ENCODE measurements at places on chromosomes 3 and 15.

DNA sequence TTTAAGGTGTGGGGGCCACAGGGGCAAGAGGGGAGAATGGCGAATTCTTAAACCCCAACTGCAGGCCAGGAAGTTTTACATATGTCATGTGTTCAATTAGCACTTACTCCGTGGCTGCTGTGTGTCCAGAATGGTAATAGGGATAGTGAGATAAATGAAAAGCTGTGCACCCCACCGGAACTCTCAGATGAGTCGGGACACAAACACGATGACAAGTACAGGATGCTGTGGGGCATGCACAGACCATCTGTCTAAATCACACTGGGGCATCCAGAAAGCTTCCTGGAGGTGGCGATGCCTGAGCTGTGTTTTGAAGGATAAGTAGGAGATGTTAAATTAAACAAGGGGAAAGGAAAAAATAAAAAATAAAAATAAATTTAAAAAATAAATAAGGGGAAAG is 18.3 kb upstream of the TMEM158 start:
- DNase-seq, result no peak

DNA sequence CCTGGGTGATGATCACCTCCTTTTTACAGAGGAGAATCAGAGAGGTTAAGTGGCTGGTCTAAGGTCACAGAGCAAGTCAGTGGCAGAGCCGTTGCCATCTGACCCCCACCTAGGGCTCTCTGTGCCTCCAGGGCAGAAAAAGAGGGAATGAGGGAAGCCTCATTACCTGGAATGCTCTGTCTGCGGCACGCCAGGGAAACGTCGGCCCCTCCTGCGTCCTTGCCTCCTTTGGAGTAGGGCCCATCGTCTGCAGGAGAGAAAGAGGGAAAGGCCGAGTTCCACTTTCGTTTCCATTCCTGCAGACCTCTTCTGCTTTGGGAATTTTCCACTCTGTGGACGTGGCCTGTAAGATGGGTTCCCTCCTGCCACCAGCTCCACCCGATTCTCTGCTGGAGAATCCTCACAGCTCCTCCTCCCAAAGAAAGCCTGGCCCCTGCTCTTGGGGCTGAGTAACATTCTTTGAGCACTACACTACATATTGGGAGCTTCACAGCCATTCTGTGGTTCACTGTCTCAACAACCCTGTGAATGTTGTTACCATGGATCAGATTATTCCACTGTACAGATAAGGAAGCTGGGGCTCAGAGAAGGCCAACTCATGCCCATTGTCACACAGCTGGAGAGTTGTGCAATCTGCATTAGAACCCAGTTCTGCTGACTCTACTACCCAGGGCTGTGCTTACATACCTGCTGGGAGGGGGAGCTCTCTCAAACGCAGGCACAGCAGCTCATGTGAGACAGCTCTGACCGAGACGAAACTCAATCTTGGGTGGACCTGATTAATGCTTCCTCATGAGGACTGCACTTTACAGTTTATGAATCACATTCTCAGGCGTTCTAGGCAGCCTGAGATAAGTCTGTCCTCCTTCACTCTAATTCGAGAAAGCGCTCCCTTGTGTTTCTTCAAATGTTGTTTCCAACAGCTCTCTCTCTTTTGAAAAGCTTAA is 14.2 kb downstream of the GRIP2 start:
- DNase-seq, result no peak

DNA sequence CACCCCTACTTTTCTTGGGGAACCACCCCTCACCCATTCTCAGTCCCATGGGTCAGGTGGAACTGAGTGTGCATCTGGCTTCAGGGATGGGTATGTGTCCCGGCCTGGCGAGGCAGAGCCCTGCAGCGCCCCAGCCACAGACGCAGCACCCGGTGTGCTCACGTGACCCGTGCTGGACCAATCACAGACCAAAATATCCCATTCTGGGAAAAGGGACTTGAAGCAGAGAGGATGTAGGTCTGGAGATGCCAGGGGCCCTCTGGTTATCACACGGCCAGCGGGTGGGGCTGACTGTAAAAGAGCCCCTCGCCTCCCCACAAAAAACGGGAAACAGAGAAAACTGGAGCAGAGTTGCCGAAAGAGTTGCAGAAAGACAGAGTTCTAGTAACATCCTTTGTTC is 138.0 kb upstream of the RAD18 start:
- no peak for DNase-seq

DNA sequence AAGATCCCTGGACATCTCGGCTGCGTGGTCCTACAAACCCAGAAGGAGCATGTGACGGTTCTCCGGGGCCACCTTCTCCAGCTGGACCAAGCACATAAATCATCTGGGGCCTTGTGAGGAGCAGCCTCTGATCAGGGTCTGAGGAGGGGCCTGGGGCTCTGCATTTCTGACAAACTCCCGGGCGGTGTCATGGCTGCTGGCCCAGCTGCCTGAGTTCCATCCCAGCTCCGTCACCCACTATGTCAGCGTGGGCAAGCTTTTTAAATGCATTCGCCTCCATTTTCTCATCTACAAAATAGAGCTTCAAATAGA is 126.3 kb upstream of the MEF2A start:
- no peak for DNase-seq

DNA sequence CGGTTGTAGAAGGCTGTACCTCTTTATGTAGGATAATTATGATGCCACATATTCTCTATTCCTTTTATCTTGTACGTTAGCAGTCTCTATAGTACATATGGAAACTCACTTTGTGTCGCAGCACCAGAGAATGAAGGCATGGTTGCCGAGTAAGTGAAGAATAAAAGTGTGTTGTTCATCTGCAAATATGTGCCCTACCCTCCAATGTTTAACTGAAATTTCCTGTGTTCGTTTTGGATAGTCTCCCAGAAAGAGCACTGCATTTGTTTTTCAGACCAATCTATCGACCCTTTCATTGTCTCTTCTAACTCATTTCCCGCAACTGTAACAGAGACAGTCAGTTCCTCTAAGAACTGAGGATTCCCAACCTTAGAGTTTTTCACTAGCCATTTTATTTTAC is 592.8 kb downstream of the TUSC7 start:
- DNase-seq, result no peak

DNA sequence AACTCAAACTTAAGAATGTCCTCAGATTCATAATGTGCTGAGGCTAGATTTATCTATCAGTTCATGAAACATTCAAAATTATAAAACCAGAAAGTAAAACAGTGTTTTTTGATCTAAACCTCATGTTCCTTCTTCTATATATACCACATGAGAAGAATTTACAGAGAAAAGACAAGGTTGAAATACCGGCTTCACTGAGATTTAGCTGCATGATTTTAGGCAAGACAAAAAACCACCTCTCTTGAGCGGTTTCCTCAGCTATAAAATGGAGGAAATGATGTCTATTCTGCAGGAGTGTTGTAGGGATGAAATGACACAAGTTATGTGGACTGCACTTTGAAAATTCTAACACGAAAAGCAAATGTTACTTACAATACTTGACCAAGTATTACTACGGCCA is 80.6 kb upstream of the FOXB1 start:
- no peak for DNase-seq

GRCh38 chr3:50487181-50487580 is 16.3 kb downstream of the CACNA2D2 start:
- DNase-seq, result no peak

DNA sequence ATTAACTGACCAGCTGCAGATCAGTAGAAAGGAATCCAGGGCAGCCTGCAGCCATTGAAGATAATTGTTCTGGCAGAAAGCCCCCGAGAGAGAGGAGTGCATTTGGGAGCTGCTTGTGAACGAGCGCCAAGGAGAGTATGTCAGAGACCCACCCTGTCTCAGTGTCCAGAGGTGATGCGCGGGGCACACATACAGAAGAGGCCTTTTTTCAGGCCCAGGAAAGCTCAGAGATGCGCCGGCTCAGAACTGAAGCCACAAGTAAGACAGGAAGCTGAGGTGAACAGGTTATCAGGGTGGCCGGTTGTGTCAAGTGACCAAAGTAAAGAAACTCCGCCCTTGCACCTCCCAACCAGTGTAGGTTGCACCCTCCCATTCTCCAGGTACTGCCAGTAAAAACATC is 59.8 kb upstream of the HEG1 start:
- DNase-seq, result no peak

- DNase-seq, result no peak
These were observed 42.7 kb upstream of the TFRC start for GRCh38 chr3:196124608-196125007.

DNA sequence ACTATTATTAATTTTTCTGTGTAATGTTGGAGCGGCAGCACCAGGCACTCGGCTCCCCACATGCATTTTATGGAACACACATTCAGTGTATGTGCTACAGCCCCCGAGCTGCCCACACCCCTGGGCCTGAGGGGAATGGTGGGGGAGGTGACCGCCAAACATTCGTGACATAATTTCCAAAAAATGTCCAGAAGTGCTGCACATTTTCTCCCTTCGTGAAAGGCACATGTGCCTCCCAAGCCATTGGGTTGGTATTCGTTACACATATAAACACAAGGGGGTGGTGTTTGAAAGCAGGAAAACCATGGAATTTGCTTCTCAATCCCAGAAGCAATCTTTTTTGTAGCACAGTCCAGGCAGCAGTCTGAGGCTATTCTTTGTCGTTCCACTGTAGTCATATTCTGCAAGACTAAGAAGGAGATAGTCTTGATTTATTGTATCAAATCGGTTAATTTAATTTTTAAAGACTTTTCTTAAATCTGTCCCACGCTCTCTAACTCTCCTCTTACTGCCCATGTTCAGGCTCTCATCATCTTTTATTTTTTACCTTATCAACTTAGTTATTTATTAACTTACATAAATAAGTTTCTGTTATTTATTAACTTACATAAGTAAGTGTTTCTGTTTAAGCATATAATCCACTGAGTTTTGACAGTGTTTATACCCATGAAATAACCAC is 39.2 kb upstream of the POLR2M start:
- DNase-seq, result no peak

DNA sequence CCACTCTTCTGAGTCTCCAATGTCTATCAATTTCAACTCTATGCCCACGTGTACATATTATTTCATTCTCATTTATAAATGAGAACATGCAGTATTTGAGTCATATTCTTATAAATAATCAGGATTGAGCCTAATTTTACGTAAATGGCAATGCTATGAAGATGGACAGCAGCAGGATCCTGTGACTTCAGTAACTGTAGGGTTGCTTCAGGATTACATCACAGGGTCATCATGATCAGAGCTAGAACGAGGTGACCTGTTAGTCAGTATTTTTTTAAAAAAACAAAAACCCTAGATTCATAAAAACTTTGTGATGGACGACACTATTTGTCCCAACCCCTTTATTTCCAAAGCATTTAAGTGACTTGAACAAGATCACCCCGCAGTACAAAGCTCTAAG is 21.8 kb downstream of the SHC4 start:
- DNase-seq, result no peak

DNA sequence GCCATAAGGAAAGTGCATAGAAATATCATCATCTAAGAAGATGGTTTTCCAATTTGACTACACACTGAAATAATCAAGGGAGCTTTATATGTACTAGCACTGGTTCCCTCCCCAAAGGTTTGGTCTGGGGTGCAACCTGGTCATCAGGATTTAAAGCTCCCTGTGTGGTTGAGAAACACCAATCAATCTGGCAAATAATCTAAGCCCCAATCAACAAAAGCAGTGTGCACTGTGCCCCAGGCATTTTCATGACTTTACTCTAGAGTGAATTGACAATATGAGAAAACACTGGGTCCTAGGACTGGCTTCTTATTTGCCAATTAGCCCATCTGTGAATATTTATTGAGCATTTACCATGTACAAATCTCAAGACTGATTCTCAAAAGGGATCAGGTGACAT is 255.1 kb downstream of the MEIS2 start:
- no peak for DNase-seq

GRCh38 chr3:173920386-173920785 is 522.8 kb downstream of the NLGN1 start:
- no peak for DNase-seq

- DNase-seq, result no peak
These were observed 18.2 kb downstream of the ATRIP start for GRCh38 chr3:48464713-48465221.

- DNase-seq, result peak; percentile 71
These were observed 66.7 kb upstream of the GATA2 start for GRCh38 chr3:128559486-128560225.

- no peak for DNase-seq
These were observed 87.3 kb downstream of the SMAD6 start for GRCh38 chr15:66789029-66790025.
